ENCODE measurements at places on chromosomes 4 and X.

- no peak for DNase-seq
These were observed 72.1 kb downstream of the PARM1 start for GRCh38 chr4:75004755-75005668.

DNA sequence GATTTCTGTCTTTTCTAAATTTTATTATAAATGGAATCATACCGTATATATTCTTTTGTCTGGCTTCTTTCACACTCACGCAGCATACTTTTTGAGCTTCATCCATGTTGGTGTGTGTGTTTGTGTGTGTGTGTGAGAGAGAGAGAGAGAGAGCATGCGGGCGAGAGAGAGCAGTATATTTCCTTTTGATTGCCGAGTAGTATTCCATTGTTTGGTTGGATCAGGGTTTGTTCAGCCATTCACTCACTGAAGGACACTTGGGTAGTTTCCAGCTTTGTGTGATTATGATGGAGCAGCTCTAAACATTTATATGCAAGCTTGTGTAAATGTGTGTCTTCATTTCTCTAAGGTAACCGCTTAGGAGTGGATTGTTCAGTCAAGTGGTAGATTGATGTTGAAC lies 3.1 kb upstream of the L1CAM start:
- DNase-seq: no peak

GRCh38 chrX:130415201-130415600 lies 13.4 kb downstream of the RBMX2 start:
- DNase-seq: no peak

- no peak for DNase-seq
These were observed 68.7 kb downstream of the SUPT20HL2 start for GRCh38 chrX:24245202-24245601.

- no peak for DNase-seq
These were observed 109.8 kb upstream of the ATP6AP2 start for GRCh38 chrX:40470830-40471429.

GRCh38 chr4:96708766-96709165 lies 868.9 kb downstream of the PDHA2 start:
- DNase-seq: no peak

DNA sequence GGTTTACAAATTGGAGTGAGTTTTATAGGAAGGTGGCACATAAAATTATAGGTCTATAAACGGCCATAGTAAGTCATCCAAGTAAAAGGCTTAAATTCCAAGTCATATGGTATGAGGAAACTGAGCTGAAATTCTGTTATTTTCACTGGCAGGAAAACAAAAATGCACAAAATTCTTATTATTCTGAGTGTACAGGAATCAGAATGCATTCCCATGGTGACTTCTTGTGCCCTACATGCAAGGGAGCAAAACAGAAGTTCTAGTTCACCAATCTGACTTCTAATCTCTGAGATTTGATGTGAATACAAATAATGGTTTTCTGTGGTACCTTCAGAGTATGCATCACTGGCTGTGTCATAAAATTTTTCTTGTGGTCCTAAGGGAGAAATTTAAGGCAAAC lies 102.9 kb downstream of the CLCN4 start:
- no peak for DNase-seq

DNA sequence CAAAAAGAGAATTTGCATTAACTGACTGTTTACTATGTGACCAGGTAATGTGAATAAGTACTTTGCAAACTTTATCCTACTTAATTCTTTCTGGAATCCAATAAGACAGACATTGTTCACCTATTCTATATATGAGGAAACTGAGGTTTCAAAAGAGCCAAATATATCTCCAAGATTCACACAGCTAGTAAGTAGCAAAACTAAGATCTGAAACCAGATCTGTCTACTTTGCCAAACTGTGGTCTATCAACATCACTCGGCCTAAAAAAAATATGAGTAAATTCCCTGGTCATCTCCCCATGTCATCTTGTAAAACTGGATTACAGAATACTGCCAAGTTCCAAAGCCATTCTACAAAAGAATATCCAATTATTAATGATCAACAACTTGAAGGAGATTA lies 52.8 kb downstream of the ANAPC10 start:
- DNase-seq: no peak

DNA sequence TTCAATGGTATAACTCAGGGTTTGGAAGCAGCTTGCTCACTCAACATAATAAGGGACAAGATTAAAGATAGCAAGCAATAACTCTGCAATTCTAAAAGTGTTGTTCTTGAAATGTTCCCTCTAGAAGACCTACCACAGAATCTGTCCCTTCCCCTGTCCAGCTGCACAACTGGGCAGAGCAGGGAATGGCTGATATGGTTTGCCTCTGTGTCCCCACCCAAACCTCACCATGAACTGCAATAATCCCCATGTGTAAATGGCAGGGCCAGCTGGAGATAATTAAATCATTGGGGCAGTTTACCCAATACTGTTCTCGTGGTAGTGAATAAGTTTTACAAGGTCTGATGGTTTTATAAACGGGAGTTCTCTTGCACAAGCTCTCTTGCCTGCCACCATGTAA lies 19.1 kb downstream of the PRDM5 start:
- DNase-seq: no peak

GRCh38 chrX:152817078-152817764 lies 13.3 kb downstream of the CETN2 start:
- no peak for DNase-seq

GRCh38 chr4:100290585-100290984 lies 100.3 kb upstream of the DDIT4L start:
- DNase-seq: no peak
